ENCODE measurements at places on chromosomes 1 and 21.

GRCh38 chr1:17119076-17119772 lies at the start of gene PADI2:
Gene PADI2, minus strand, starts transcription at chr1:17119451. Its CDS starts 80 bp downstream, at chr1:17119371.
- DNase-seq = peak; percentile 17

- no peak for DNase-seq
These were observed 38.6 kb downstream of the CAPN9 start for GRCh38 chr1:230785636-230786384.

- DNase-seq = no peak
These were observed 4.1 kb upstream of the HPCA start for GRCh38 chr1:32881871-32882850.

GRCh38 chr1:234956821-234957329 lies 171.8 kb downstream of the TOMM20 start:
- DNase-seq = no peak

DNA sequence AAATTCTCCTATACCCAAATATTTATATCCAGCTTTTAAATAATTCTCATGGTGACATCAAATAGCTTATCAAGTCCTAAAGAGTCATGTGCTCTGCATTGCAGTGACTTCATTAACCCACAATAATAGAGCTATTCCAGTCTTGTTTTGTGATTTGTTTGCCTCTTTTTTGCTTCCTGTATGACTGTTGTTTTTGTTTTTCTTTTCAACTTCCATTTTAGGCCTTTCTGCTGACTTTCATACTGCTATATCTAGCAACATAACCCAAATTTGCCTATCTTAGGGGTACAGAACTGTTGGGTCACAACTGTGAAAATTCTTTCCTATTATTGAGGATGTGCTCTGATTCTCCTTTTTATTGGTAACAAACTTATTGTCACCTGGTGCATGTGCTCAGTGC lies 30.3 kb downstream of the SPATA17 start:
- DNase-seq = no peak

- DNase-seq = no peak
These were observed 1588.1 kb upstream of the B3GALT2 start for GRCh38 chr1:194774535-194774934.

DNA sequence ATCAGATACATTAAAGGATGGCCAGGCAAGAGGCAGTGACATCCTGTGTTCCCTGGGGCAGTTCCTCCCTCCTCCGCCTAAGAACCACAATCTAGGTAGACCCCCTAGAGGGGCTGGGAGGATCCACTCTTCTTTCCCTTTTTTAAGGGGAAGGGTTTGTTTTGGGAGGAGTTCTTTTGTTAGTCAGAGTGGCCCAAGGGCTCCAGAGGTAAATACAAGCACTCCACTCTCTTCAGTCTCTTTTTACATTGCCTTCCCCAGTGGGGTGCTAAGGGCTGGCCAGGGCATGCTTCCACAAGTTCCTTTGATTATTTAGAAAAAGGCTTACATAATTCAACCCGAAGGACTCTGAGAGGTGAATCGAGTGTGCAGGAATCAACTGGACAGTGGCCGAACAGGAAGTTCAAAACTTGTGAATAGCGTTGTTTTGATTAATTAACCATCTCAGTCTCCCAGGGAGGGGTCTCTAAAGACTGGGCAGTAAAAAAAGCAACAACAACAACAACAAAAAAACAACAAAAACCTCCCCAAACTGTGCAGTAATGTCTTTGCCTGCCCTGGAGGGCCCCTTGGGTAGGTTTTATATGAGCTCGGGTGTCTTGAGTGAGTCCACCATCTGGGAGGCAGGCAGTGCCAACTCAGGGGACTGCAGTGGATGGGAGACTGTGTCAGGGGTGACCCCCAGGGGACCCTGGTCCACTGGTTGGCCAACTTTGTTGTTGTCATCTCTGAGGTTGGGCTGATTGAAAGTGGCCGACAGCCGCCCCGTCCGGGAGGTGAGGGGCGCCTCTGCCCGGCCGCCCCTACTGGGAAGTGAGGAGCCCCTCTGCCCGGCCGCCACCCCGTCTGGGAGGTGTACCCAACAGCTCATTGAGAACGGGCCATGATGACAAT lies 33.2 kb upstream of the ENO1 start:
- DNase-seq = no peak

- no peak for DNase-seq
These were observed 93.0 kb downstream of the KIF26B start for GRCh38 chr1:245247801-245248200.

GRCh38 chr1:150259758-150260669 lies 2.4 kb downstream of the CA14 start:
- DNase-seq = no peak

DNA sequence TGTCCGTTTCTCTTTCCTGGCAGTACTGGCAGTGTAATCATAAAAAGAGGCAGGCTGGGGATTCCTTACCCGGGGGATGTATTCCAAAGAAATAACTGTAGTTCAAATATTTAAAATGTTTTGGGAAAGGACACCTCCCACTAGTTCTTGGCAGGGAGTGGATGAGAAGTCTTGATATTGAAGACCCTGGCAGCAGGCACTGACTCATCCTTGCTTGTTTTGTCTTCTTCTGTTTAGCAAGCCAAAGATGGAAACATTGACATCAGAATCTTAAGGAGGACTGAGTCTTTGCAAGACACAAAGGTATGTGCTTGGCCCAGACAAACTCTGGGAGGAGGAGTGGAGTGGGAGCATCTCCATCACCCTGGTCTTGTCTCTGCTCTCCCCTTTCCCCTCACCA lies 639 bp downstream of the IL20 start:
- DNase-seq = no peak
